ENCODE measurements at places on chromosomes 11 and 22.
A peak's percentile ranks its signal among the peaks of the same experiment; 100 is the strongest.

- no peak for DNase-seq
These were observed 6.5 kb downstream of the EXPH5 start for GRCh38 chr11:108587109-108587508.

- DNase-seq: no peak
These were observed 10.2 kb downstream of the SIRT3 start for GRCh38 chr11:225734-226453.

GRCh38 chr11:128342511-128343134 is 244.7 kb downstream of the ETS1 start:
- DNase-seq: no peak

- no peak for DNase-seq
These were observed 11.6 kb downstream of the UCP3 start for GRCh38 chr11:73997120-73997770.

GRCh38 chr22:41106122-41106968 is 14.0 kb downstream of the EP300 start:
- DNase-seq: no peak

DNA sequence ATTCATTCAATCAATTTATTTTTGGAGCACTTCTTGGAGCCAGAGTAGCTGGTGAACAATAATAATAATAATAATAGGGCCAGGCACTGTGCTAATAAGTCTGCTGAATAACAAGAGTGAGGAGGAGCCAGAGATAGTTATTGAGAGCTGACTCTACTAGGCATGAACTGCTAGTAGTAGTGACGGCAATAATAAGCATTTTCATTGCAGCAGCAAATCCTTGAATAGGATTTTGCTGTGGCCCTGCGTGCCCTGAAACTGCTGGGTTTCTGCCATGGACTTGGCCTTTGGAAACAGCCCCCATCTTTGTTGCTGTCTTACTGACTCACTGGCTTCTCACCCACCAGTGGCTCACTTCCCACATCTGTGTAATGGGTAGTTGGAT is 545.9 kb downstream of the MIAT start:
- DNase-seq: no peak

- DNase-seq: no peak
These were observed 1.5 kb downstream of the MAFF start for GRCh38 chr22:38203090-38203810.

GRCh38 chr11:34614344-34615104 is 6.4 kb upstream of the EHF start:
- DNase-seq: peak; percentile 18

DNA sequence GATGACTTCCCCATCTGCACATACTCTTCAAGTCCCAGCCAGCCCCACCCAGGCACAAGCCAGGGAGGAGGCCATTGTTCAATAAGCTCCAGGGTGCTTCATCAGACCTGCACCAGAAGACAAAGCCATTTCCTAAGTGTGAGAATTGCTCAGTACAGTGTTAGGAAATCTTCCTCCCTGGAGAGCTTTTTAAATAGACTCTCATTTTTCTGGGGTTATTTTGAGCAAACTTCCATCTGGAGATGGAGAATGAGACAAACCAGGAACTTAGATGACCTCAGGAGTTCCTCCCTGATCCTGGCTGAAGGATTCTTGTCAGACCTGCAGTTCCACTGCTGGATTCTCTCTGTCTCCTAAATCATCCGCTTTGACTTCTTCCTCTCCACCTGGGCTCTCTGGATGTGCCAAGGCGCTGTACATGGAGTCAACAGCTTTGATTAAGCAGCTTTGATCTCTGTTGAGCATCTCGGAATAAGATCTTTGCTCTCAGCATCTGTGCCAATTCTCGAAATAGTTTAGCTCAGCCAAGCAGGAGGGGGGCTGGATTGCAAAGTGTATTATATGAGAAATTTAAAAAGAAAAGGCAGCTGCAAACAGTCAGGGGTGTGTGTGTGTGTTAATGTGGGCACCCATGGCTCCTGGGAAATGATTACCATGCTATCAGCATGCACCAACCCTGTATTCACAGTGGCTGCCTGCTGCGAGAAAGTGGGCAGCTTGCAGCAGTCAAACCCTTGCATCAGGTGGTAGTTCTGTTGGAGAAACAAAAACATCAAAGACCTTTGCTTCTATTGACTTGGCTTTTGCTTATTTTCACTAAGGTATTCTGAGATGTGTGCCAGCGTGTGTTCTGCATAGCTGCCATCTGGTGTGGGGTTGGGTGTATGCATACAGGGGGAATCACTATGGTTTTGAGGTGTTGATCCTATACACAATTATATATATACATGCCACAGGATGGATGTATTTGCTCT is 70.2 kb upstream of the NAV2 start:
- no peak for DNase-seq

DNA sequence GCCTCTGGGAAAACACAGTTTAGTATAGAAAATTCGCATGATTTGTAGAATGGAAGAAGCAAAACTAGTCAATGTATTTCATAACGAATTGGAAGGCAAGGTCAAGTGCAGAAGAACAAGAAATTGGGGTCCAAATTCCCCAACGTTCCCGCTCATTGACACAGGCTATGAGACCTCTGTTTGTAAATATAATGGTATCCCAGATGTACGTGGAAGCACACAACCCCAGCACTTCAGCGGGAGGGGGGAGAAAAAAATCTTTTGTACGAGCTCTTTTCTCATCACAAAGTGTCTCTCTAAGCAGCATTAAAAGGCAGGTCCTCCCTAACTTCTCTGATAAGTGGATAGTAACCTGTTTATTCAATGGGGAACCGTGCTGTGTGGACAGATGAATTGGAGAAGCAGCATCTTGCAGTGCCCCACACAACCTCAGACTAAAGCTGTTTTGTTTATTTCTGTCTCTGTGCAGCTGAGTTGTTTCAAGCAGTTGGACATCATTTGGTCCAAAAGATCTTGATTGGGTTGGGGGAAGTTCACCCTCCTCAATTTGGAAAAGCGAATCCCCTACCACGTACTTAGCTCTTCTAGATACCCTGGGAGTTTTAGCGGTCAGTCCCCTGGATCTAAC is 1.1 kb upstream of the GAB2 start:
- no peak for DNase-seq

DNA sequence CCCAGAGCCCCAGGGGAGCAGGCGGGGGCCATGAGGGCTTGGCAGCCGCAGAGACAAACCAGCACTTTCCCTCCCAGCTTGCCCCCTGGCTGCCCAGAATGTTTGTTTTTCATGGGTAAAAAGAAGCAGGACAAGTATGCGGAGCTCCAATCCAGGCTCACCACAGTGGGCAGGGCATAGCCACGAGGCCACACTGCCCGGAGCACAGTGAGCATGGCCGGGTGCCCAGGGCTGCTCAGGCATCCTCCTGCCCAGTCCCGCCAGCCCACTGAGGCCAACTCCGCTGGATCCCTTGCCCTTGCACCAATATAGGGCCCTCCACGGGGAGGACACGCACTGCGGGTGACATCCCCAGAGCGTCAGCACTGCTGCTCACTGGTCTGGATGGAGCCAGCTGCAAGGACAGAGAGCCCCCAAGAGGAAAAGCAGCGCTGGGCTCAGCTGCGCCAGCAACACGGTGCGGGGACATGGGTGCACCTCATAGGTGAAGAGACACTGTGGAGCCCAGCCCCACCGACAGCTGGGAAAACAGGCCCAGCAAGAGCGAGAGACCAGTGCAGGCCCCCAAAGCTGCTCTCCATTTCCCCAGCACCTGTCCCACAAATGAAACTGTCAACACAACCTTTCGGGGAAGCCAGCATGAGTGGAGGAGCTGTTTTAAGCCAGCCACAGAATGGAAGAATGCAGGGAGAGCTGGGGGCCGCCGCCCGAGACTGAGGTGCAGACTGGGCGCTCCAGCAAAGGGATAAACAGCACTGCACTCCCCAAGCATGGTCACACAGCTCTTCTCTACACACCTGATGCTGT is 24.8 kb downstream of the ARVCF start:
- no peak for DNase-seq

DNA sequence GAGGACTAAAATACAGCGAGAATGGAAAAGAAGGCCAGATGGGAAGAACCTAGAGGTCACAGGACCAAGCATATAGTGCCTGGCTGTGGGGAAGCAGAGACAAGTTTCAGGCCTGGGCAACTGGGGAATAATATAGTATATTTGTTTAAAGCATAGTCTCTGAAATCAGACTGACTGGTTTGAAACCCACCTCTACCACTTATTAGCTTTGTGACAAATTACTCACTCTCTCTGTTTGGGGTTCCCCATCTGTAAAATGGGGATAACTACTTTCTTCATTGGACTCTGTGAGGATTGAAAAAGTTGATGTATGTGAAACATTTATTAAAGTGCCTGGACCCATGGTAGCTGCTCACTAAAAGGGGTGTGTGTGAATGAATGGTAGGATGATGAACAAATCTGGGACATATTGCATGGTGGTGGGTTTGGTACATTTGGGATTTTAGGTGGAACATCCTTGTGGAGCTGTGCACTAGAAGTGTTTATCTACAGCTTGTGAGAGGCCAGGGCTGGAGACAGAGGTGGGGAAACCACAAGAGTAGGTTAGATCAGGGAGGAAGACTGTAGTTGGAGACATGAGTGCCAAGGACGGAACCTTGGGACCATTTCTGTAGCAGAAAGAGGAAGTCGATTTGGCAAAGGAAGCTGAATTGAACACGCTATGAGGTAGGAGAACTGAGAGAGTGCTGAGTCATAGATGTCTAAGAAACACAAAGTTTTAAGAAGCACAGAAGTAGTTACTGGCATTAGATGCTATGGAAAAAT is 52.6 kb downstream of the SWAP70 start:
- no peak for DNase-seq

GRCh38 chr22:23742505-23743264 is 8.2 kb downstream of the ZNF70 start:
- DNase-seq: no peak

GRCh38 chr22:42873356-42873755 is 16.3 kb upstream of the ARFGAP3 start:
- DNase-seq: no peak

GRCh38 chr11:119701591-119702549 is 27.1 kb downstream of the NECTIN1 start:
- no peak for DNase-seq

- no peak for DNase-seq
These were observed 211.8 kb downstream of the TENM4 start for GRCh38 chr11:79229047-79229446.

DNA sequence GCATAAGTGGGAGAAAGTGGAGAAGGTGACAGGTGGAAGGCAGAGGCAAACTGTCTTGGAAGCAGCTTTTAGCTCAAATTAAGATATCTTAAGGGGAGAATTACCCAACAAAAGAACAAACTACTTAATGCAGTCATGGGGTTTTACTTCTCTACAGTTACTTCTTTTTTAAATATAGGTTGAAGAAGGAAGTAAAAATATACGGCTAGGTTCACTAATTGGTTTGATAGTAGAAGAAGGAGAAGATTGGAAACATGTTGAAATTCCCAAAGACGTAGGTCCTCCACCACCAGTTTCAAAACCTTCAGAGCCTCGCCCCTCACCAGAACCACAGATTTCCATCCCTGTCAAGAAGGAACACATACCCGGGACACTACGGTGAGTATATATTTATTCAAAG is 40.8 kb downstream of the PDHX start:
- DNase-seq: no peak

DNA sequence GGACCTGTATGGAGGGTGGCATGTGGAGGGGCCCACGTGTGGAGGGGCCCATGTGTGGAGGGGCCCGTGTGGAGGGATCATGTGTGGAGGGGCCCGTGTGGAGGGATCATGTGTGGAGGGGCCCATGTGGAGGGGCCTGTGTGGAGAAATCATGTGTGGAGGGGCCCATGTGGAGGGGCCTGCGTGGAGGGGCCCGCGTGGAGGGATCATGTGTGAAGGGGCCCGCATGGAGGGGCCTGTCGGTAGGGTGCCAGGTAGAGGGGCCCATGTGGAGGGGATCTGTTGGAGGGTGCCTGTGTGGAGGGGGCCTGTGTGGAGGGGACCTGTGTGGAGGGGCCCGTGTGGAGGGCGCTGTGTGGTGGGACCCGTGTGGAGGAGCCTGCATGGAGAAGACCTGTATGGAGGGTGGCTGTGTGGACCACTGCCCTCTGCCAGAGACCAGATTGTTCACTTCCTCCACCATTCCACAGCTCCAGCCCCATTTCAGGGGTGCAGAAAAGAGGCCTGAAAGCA is 47.0 kb downstream of the IGLL5 start:
- DNase-seq: no peak

DNA sequence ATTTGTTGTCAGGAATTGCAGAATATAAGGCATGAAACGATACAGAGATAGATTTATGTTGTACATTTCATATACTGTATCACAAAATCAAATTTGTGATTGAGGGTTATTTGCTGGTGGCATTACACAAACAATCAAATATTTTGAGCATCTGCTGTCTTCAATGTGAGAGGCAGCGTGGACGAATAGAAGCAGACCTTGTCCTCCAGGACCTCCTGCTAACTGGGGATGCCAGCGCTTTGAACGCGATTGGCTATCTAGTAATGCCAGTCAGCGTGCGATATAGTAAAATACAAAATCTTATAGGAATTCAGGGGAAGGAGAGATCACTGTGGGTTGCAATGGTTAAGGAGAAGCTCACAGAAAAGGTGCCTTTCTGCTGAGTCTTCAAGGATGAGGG is 631 bp upstream of the SNX19 start:
- DNase-seq: no peak

GRCh38 chr11:93820847-93821246 is 29.6 kb downstream of the VSTM5 start:
- no peak for DNase-seq

DNA sequence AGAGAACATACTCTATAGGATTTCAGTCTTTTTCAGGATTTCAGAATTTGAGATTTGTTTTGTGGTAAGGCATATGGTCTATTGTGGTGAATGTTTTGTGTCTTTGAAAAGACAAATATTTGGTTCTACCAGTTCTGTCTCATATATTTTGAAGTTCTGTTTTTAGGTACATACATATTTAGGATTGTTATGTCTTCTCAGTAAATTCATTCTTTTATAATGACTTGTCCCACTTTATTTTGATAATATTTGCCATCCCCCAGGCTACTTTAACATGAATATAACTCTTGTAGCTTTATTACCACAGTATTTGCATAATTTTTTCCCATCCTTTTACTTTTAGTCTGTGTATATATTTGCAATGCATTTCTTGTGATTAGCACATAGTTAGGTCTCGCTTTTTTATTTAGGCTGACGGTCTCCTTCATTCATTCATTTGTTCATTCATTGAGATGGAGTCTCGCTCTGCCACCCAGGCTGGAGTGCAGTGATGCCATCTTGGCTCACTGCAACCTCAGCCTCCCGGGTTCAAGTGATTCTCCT is 32.1 kb downstream of the MTMR3 start:
- DNase-seq: no peak

GRCh38 chr22:17418890-17419324 is 49.6 kb downstream of the CECR2 start:
- DNase-seq: no peak

- DNase-seq: peak; percentile 79
These were observed 28.3 kb upstream of the UPB1 start for GRCh38 chr22:24466716-24467328.

- DNase-seq: no peak
These were observed 1.3 kb downstream of the MYH9 start for GRCh38 chr22:36386351-36386899.

GRCh38 chr22:19396561-19396933 is 35.0 kb downstream of the HIRA start:
- DNase-seq: no peak
